NCI-H1417 treated with DMSO at 0.1 percent for 48 hours (cell line): ENCODE measurements at places on chromosomes 4 and X.

DNA sequence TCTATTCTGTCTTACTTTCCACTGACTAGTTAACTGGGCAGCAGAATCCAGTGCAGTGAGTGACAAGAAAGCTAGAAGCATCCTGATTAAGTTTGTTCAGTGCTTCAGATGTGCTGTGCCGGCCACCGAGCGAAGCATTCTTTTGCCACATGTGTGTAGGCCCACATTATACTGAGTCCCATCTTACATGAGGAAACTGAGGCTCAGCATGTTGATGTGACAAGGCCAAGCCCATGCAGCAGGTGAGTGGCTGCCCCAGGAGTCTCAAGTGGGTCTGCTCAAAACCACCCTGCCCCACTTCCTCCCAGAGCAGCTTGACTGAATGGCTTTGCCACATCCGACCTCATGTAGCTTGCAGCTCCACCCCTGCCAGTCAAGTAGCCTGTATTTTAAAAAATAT lies 50.5 kb downstream of the RHOH start:
- DNase-seq = no peak

DNA sequence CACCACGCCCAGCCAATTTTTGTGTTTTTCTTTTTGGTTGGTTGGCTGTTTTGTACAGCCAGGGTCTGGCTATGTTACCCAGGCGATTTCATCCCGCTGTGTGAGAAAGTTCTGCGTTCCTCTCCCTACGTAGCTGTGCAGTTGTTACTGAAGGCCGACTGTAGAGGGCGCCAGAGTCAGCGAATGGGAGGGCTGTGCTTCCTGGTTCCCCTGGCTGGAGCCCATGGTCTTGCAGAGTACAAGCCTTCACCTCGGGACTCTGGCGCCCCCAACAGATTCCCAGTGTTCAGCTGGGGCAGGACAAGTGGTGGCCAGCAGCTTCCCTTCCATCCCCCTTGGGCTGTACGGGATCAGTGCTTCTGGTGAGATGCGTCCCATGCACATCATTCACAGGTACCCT lies 5.6 kb upstream of the CT45A1 start:
- DNase-seq = no peak

DNA sequence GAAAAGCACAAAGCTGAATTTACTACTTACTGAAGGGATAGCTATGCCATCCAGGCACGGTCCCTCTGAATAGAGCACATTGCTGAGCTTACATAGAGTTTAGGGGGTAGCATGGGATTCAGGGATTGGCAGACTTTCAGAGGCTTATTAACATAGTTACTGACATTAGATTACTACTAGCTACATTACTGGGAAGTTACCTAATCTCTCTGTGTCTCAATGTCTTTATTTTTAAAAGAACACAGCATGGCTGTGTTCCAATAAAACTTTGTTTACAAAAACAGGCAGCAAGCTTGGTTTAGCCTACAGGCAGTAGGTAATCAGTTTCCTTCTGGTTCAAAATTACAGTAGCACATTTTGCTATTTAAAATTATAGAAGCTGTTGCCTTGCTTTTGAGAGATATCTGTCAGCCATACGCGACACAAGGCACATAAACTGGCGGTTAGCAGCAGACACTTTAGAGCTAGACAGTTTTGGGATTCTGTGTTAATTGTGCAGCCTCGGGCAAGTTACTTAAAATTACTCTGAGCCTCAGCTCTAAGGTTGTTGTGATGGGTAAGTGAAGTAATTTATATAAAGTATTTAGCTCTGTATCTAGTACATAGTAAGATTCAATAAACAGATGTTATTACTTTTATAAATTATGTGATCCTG lies 6.9 kb downstream of the KLHL8 start:
- no peak for DNase-seq

GRCh38 chr4:125938541-125938940 lies 623.8 kb downstream of the FAT4 start:
- DNase-seq = no peak

DNA sequence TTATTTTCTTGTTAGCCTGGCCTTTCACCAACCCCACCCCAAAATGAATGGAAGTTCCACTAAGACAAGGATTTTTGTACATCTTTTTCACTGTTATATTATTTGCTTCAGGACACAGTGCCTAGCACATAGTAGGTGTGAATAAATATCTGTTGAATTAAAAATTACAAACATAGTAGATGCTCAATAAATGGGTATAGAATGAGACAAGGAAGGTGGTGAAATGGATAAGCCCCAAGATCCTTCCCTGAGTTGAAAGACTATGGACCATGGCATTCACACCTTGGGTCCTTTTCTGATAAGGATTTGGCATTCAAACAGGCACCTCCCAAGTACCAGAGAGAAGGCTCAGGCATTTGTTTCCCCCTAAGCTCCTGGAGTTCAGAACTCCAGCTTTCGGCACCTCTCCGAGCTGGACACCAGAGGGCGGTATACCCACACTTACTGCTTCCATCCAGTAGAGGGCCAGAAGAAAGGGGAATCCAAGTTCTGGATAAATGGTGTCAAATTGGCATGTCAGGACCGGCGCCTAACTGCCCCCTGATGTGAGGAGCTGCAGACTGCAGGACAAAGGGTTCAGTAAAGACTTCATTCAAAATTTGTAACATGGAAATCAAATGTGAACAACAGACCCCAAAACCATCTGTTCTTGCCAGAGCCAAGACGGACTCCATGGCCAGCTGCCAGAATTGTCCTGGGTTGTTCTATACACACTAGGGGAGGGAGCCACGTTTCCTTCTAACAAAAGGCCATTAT lies 193.0 kb downstream of the GPC3 start:
- no peak for DNase-seq

DNA sequence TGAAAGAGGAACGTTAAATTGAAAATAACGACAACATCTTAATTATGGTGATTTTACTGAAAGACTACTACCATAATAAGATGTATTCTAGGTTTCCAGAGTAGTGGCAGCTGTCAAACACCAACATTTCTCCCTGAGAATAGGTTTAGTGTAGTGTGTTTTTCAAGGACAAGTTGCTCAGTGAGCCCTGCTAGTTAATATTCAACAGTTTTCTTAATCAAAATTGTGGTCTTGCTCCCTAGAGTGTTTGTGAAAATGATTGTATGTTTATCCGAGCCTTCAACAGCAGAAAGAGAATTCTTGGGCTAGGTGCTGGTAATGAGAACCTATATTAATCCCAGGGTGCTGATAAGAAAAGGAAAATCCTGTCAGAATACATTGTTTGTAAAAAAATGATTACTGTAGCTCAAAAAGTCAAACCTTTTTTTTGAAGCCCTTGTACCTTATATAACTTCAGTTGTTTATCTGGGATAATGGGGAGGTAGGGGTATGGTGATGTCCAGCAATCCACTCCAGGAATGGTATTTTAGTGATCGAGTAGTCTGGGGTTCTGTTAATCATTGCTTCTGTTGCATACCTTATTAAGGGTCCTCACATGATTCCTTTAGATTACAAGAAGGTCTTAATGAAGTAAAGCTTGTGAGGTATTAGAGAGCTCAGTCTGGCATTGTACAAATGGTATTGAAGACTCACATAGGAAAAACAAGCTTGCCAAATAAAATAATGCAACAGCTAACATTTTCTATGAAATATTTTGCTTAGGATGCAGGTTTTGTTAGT lies 110.7 kb downstream of the CCSER1 start:
- no peak for DNase-seq

DNA sequence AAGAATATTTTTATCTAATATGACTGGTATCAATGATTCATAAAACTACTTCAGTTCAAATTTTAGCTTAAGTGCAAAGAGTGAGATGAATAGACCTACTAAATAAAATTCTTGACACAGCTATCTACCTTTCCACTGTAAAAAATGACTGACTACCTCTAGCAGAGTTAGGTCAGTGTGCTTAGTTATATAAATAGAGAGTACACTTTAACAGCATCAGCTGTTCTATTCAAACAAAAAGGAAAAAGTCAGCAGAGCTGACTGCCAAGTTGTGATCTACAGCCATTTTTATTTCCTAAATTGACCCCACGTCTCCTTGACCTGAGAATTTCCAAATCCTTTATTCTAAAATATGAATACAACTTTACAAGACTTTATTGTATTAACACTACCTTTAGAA lies 262.4 kb downstream of the CAMK2D start:
- DNase-seq = no peak

DNA sequence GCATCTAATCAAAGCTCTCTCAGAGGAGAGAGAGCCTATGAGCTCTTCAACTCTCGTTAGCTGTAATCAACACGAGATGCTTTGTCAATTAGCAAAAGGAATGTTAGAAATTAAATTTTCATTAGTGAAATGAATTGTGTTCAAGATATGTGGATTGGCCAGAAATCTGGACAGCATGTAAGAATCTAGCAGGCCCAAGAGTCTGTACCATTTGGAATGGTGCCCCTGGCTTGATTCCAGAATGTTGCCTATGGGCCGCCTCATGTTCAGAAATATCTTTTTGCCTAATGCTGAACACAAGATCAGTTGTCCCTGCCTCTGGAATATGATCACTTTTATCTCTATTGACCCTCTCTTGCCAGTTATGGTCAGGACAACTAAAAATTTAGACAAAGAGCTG lies 88.2 kb downstream of the RBM46 start:
- DNase-seq = no peak

GRCh38 chrX:2504706-2505332 lies 4.0 kb upstream of the DHRSX start:
- DNase-seq = no peak
